ENCODE measurements at places on chromosomes 2 and 18.

DNA sequence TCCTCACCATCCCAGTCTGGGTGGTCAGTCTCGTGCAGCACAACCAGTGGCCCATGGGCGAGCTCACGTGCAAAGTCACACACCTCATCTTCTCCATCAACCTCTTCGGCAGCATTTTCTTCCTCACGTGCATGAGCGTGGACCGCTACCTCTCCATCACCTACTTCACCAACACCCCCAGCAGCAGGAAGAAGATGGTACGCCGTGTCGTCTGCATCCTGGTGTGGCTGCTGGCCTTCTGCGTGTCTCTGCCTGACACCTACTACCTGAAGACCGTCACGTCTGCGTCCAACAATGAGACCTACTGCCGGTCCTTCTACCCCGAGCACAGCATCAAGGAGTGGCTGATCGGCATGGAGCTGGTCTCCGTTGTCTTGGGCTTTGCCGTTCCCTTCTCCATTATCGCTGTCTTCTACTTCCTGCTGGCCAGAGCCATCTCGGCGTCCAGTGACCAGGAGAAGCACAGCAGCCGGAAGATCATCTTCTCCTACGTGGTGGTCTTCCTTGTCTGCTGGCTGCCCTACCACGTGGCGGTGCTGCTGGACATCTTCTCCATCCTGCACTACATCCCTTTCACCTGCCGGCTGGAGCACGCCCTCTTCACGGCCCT, 11.2 kb downstream of the ACKR3 start:
- no peak for DNase-seq

DNA sequence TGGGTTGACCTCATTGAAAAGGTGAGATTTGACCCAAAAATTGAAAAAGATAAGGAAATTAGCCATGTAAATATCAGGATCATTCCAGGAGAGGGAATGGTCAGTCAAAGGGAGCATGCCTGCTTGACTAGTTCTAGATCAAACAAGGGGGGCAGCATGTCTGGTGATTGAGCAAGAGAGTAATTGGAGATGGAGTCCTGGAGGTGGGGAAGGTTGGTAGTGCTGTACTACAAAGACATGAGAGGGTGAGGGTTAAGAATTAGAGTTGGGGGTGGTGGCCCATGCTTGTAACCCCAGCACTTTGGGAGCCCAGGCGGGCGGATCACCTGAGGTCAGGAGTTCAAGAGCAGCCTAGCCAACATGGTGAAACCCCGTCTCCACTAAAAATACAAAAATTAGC, 2.0 kb downstream of the MRPL30 start:
- no peak for DNase-seq

- DNase-seq = no peak
Measured at GRCh38 chr2:218555527-218555926, 12.6 kb downstream of the USP37 start.

- no peak for DNase-seq
Measured at GRCh38 chr2:136486115-136486514, 279.2 kb upstream of the THSD7B start.

GRCh38 chr2:236056141-236056540, 112.0 kb downstream of the GBX2 start:
- no peak for DNase-seq

DNA sequence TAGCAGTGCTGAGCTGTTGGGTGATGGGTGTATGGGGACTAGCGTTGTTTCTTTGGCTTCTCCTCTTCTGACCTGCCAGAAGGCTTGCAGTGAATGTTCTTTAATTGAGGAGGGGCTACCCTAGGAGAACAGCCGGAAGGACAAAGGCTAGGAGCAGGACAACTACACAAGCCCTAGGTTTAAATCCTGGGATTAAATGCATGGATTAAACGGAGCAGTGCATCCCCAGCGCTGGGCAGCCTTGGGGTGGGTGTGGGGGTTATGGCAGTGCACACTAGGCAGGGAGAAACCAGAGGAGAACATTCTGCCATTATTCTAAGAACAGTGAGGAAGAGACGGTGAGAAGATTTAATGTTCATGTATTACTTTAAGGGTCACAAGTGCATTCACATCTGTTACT, 86.4 kb upstream of the MCFD2 start:
- no peak for DNase-seq

DNA sequence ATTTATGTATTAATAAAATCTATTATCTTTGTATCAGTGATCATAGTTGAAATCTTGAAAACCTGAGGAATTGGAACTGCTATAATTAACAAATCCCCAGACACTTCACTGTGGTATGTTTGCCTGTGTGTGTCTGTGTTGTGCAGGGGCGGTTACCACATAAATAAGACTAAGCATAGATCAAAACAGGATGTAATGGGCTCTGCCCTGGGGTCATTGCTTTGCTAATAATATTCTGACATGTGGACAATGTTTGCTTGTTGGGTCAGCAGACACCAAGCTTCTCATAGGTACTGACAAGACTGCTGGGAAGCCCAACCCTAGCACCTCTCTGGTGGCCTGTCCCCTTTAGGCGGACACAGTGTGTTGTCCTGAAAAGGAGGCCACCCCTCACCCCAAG, 35.8 kb upstream of the DOK6 start:
- DNase-seq = no peak

Measured in activated effector memory CD4-positive, alpha-beta T cell treated with anti-CD3 and anti-CD28 coated beads, Interleukin-2, amount 50 U/mL, for 16 hours (primary cell).